ENCODE measurements at places on chromosomes 5 and 9. TPM values are rescaled to one million over a fixed set of nuclear protein-coding genes. Genes with fewer than 3 reads are reported as not detected.

DNA sequence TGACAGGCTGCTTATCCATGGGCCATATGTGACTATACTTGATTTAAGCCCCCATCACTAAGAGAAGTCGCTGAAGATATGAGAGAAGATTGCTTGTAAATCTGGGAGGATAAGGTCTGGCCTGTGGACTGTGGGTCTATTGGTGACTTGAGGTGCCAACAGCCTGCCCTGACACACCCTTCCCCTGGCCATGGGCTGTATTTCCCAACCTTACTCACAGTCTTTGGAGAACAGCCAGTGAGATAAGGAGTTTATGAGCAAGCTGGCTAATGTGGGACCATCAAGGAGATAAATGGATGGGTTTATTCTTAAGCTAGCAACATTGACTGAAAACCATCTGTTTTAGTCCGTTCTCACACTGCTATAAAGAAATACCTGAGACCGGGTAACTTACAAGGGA is 231.3 kb downstream of the ZSWIM6 start:
- DNase-seq = no peak

DNA sequence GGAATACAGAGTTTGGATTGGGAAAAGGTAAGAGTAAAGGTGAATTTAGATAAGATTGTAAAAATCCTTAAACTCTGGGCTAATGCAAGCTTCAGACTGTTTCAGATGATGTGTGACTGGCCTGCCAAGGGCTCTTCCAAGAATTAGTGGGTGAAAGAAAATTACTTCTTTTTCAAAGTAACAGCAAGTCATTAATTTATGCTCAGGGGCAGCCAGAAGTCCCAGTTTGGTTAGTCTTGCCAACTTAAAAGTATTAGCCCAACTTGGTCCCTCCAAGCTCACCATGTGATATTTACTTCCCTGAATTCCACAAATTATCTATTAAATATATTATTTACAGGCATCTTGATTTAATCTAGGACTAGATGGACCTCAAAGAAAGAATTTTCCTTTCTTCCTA is 947.8 kb downstream of the NR2F1-AS1 start:
- DNase-seq = no peak

GRCh38 chr5:127002390-127002789 is 28.0 kb downstream of the MARCHF3 start:
- DNase-seq = peak; percentile 17

GRCh38 chr5:155886311-155887031 is 440.5 kb upstream of the SGCD start:
- DNase-seq = no peak

GRCh38 chr9:13778631-13779030 is 499.1 kb upstream of the MPDZ start:
- DNase-seq = no peak

DNA sequence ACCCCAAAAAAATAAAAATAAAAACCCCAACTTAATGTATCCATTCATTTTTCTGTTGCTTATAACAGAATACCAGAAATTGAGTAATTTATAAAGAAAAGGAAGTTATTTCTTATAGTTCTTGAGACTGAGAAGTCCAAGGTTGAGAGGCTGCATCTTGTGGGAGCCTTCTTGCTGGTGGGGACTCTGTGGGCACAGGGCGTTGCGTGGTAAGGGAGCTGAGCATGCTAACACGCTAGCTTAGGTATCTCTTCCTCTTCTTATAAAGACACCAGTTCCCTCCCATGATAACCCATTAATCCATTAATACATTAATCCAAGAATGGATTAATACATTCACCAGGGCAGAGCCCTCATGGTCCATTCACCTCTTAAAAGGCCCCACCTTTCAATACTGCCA is 150.9 kb downstream of the ZSWIM6 start:
- DNase-seq = no peak

DNA sequence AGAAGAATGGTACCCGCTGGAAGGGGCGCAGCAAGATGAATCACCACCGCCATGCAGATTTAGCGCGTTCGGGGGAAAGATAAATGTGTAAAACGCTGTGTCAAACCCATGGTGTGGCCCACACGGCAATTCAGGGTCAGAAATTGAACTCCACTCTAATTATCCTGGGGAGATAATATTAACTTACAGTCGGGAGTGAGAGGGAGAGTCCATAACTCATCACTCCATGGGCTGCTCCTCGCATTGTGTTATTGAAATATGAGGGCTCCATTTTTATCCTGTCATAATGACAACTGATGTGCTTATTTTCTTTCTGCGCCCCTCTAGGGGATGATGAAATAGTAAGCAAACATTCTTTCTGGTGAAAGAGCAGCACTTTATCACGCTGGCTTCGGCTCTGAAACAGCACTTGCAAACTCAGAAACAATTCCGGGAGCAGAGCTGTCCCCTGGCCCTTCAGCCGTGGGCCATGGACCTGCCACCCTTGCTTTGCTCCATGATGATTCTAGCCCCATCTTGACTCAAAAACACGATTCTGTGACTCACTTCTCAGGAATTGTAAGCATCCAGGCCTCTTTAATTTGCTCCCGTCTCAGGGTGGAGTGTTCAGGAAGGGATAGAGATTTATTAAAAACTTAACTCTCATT is 431.6 kb downstream of the IRX1 start:
- DNase-seq = no peak

GRCh38 chr5:40437452-40437861 is 242.3 kb upstream of the PTGER4 start:
- no peak for DNase-seq

DNA sequence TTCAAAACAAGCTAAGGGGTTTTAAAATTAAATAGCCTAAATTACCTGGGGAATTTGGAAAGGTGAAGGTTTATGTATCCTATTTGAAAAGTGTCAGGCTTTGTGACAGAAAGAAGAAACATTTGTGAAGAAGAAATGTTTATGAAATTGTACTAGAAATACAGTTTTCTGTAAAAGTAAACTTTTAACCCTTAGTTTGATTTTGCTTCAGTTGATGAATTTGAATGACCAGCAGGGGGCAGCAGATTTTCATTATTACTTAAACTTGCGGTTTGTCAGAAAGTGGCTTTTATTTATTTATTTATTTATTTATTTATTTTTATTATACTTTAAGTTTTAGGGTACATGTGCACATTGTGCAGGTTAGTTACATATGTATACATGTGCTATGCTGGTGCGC is 58.1 kb downstream of the NNT start:
- DNase-seq = peak; percentile 40

- DNase-seq = no peak
These were observed 128.1 kb downstream of the FBXO38 start for GRCh38 chr5:148511810-148512347.

DNA sequence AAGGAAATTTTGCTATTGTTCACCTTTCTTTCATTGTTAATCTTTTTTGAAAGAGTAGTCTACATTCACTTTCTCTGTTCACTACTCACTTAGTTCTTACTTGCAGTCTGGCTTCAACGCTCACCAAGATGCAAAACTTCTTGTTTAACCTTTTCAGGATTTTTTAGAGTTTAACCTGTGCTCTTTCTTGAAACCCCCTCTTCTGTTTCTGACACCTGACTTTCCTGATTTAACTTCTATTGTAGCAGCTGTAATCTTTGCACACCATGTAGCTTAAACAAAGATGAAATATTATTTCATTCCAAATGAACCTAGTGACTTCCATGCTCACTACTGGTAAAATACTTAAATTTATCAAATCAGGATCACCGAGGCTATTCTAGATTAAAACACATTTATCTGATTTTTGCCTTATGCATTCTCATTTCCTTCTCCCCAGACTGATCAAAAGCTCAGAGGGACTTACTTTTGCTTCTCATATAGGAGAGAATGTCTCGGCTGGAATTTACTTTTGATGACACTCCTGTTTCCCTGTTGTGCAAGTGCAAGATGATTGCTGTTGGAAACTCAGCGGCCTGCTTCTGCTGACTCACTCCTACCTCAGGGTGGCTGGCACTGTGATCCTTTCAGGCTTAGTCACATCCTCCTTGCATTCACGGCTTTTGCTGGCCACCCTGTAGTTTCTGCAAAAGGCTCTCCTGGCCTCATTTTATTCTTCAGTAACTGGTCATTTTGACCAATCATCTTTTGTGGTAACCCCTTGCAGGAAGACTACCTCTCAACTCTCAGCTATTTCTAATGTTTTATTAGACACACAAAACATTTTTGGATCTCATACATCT is 109.3 kb upstream of the IFNE start:
- DNase-seq = peak; percentile 14

DNA sequence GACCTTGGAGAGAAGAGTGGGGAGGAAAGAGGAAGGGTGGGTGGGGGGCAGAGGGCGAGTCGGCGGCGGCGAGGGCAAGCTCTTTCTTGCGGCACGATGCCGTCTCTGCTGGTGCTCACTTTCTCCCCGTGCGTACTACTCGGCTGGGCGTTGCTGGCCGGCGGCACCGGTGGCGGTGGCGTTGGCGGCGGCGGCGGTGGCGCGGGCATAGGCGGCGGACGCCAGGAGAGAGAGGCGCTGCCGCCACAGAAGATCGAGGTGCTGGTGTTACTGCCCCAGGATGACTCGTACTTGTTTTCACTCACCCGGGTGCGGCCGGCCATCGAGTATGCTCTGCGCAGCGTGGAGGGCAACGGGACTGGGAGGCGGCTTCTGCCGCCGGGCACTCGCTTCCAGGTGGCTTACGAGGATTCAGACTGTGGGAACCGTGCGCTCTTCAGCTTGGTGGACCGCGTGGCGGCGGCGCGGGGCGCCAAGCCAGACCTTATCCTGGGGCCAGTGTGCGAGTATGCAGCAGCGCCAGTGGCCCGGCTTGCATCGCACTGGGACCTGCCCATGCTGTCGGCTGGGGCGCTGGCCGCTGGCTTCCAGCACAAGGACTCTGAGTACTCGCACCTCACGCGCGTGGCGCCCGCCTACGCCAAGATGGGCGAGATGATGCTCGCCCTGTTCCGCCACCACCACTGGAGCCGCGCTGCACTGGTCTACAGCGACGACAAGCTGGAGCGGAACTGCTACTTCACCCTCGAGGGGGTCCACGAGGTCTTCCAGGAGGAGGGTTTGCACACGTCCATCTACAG is 760 bp downstream of the NPR3 start:
- DNase-seq = no peak

GRCh38 chr5:25754895-25755294 is 1110.1 kb upstream of the CDH10 start:
- peak; percentile 1 for DNase-seq

DNA sequence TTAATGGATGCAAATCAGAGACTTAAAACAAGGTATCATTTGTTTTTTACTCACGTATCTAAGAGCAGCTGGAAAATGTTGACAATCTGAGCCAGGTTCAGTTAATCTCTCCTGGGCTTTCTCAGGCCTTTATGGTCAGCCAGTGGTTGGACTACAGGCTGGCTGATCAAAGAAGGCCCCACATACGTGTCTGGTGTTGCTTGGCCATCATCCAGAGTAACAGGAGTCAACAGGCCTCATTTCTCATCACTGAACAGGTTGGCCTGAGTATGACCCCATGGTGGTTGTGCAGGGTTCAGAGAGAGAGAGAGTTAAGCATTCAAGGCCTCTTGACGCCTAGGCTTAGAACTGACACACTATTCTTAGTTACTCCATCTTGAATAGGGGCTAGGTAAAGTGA is 97.0 kb upstream of the VLDLR start:
- DNase-seq = no peak

GRCh38 chr9:135814421-135815095 is 92.8 kb downstream of the CAMSAP1 start:
- DNase-seq = no peak

DNA sequence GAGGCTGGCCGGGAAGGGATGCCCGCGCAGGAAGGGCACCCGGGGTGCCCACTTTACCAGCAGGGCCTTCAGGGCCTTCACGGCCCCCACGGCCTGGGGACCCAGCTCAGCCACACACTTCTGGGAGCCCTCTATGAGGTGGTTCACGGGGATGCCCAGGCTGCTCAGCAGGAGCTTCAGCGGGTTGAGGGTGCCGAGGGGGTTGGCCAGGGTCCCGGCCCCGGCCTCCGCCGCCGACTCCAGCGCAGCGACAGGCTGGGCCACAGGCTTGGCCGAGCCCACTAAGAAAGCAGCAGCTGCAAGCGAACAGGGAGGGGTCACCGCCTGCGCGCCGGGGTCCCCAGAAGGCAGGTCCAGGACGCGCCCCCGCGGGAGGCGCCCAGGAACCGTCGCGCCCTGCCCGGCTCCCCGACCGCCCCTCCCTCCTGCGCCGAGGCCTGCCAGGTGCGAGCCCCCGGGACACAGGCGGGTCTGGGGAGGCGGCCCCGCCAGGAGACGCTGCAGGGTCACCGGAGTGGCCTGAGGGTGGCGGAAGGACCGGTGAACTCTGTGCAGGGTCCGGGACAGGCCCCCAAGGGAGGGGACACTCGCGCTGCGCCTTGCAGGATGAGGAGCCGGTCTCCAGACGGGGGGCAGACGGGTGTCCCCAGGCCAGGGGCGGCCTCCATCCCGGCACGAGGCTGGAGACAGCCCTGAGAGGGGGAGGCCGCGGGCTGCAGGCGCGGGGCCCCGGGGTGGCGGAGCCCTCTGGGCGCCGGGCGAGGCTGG is 572 bp downstream of the SCGB3A1 start:
- no peak for DNase-seq

DNA sequence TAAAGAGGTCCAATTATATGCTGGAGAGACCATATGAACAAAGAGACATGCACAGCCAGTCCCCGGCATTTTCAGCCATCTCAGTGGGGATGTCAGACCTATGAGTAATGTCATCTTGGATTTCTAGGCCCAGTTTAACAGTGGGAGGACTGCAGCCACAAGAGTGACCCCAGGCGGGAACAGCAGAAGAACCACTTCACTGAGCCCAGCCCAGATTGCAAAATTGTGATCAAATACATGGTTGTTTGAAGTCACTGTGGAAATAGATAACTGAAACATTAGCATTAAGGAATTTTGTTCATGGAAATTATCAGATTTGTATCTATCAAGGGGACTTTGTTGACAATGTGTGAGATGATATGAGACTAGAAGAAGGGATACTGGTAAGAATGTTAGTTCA is 42.1 kb upstream of the C9orf57 start:
- no peak for DNase-seq

GRCh38 chr5:38660194-38660668 is 103.8 kb upstream of the LIFR start:
- DNase-seq = peak; percentile 6

Gene MYO10
- 14.8 TPM for total RNA-seq

Gene OR1Q1
- total RNA-seq = not detected

Gene GABRA6
- total RNA-seq = not detected

Gene AQP7
- 0.58 TPM for total RNA-seq

Gene PCDHB2
- 7.1 TPM for total RNA-seq

Gene FOXI1
- total RNA-seq = not detected

Gene KIAA0825
- total RNA-seq = 0.51 TPM

All from HepG2 (cell line).